Activated CD4-positive, alpha-beta T cell treated with anti-CD3 and anti-CD28 coated beads for 48 hours (primary cell): ENCODE measurements at places on chromosomes 7 and 10.
A peak's percentile ranks its signal among the peaks of the same experiment; 100 is the strongest.

- DNase-seq, result no peak
These were observed 19.2 kb downstream of the ITPRIP start for GRCh38 chr10:104318810-104319741.

DNA sequence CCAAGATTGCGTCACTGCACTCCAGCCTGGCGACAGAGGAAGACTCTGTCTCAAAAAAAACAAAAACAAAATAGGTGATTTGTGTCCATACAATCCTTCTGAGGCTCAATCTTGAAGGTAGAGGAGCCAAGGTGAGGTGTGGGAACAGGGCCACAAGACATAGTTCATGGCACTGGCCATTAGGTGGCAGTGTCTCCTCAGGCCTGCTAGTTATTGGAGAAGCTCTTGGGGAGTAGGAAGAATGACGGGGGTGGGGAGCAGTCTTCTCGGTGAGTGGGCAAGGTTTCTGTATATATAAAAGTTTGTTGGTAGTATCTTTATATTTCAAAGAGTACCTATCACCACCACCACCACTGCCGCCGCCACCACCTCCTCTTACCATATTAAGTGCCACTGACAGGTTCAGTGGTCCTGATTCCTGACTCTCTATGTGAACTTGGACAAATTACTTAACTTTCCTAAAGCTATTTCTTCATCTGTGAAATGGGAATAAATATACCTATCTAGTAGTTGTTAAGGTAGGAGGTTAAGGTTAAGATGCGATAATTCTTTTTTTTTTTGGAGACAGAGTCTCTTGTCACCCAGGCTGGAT is 24.0 kb downstream of the CCSER2 start:
- peak; percentile 77 for DNase-seq

DNA sequence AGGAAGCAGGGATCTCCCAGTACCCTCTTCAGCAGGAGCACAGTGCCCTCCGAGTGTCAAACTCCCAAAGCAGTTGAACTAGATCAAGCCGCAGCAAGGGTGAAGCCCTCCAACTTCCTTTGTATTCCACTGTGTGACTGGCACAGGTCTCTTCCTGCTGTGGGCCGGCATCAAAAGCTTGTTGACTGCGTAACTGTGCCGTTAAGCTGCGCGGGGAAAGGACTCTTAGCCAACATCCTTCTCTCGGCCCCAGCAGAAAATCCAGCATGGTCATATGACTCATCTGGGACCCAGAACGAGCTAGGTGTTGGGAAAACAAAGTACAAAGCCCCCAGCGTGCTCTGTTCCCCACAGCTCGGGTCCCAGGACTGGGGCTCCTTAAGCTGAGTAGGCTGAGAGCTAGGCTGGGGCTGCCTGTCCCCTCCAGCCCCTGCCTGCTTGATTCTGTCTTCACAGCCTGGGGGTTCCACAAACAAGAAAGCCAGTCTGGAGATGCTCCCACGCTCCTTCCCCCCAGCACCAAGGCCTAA is 52.2 kb downstream of the COL17A1 start:
- DNase-seq, result no peak

DNA sequence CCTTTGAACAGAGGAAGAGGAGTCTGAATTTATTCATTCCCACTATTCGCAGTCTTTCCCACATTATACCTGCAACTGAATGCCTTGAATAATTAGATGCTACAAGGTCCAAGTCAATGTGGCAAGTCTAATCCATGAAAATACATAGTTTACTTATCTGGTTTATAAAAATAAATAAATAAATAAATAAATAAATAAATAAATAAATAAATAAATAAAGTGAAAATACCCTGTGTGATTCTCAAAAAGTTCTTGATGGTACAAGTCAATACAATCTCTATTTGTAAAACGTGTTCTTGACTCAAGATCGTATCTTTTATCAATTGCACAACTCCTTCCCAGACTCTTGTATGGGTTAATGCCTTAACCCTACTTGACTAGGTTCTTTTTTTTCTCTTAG is 417.7 kb downstream of the ZWINT start:
- no peak for DNase-seq

DNA sequence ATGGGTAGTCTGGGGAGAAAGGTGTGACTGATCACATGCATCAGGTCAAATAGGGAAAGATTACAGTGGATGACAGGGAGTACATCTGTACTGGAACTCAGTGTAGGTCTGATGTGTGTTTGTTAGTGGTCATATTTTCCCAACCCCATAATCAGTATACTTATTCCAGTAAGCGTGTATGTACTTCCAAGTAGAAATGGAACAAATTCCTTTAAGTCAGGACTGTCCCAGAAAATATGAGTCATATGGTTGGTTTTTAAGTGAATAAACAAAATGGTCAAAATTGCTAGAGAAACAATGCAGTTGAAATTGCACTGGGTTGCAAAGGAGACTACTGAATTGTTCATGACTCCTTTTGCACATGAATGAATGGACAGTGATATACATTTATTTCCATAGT is 118.8 kb upstream of the MYO3A start:
- DNase-seq, result no peak

DNA sequence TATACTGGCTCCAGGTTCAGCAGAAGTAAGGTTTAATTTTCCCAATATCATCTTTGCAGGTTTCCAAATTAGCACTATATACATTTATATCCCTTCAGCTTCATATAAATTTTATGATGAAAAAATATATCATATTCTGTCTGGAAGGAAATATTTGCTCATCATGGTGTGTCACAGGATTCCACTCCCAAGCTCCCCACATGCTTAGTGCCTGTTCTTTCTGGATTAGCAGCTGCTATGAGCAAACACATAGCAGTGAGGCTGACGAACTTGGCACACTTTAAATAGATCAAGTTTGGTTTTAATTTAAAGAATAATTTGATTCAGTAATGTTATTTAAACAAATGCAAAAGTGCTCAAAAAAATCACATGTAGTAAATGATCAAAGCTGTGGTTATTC is 251.9 kb downstream of the AGMO start:
- no peak for DNase-seq

DNA sequence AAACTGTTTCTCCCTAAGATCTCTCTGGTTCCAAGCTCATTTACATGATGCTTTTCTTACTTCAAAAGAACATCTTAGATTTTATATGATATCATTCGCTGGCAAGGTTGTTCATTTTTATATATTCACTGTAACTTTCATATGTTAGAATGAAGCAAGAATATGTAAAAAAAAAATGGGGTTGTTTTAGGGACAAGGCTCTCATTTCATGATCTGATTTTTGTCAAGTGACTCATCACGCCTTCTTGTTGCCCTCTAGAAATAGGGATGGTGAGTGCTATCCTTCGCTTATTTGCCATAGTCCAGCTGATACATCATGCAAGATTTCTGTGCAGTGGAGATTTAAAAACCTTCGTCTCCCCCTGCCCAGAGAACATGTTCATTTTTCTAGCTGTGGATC is 14.0 kb upstream of the CELF2 start:
- no peak for DNase-seq

GRCh38 chr10:260819-261429 is 125.7 kb downstream of the ZMYND11 start:
- DNase-seq, result no peak
